ENCODE measurements at places on chromosomes 5 and 9.

DNA sequence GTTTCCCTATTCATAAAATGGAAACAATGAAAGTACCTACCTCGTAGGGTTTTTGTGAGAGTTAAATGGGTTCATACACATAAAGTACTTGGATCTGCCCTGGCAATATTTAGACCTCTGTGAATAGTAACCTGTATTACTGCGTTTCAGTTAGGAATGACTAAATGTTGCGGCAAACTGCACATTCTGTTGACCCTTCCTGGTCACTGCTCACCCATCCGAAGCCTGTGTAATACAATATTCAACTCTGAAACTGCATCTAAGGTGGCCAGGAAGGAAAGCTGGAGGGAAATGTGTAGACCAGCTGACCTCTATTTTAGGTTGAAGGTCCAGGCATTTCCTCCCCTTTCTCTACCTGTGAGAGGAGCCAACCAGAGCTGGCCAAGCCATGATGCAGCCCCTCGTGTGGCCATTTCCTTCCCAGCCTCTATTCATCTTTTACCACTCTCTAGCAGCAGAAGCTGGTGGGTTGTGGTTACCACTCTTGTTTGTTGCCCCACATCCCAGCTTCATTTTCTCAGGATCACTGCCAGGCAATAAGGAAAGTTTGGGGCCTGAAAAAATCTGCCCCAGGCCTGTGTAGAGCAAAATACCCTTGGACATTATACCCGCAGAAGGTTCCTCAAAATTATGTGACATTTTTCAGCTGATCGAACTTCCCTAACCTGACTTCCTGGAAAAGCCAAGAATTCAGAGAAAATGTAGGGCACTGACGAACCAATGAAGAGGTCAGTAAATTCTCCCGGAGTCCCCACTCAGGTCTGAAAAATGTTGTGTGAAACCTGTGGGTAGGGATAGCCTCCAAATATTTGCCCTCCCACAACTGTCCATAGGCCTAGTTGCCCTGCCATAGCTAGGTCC lies 20.5 kb upstream of the PDCD1LG2 start:
- DNase-seq: no peak

- no peak for DNase-seq
Observed at GRCh38 chr9:68454579-68455334, 85.9 kb downstream of the TMEM252 start.

GRCh38 chr5:51185850-51186329 lies 197.4 kb upstream of the ISL1 start:
- no peak for DNase-seq

DNA sequence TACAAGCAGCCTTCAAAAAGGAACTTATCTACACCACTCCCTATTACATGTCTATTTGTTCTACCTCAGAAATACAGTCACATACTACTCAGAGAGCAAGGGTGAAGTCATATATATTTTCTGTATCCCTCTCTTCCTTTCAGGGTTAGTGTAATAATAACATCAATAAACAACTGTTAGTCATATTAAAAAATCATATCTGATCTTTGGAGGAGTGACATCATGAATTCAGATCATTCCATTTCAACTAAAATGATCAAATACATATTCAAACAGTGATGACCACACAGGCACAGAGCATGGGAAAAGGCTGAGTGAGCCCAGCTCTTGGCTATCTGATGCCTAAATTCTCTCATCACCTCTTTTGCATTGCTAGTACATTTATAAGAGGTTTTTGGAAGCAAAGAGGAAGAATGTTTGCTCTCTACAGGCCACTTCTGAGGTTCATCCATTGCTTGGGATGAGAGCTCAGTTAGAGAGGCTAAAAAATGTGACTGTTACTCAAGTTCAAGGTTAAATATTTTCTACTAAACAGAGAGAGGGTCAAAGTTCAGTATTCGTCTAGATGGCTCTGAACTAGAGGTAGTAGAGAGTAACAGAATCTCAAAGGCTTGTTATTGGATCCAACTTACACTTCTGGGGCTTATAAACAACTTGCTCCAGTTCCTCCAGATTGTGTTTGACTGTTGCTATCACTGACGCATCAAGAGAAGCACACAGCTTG lies 39.0 kb downstream of the RIGI start:
- DNase-seq: no peak

DNA sequence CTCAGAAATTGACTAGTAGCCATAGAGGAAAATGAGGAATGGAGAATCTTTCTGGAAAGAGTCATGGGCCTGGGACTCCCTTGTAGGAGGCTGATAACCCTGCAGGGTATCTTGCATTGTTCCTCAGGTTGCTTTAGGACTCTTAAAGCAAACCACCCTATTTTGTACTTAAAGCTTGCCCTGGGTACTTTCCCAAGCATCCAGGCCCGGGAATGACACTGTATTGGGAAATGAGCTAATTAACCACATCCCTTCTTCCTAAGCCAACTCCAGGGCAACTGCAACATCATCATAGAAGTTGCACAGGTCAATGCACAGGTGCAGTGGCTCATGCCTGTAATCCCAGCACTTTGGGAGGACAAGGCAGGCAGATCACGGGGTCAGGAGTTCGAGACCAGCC lies 55.9 kb downstream of the UGCG start:
- no peak for DNase-seq

- no peak for DNase-seq
Observed at GRCh38 chr9:92730897-92731296, 33.7 kb downstream of the BICD2 start.
